Frontal cortex (tissue), 4 donors: ENCODE measurements at places on chromosomes 2 and 18.

DNA sequence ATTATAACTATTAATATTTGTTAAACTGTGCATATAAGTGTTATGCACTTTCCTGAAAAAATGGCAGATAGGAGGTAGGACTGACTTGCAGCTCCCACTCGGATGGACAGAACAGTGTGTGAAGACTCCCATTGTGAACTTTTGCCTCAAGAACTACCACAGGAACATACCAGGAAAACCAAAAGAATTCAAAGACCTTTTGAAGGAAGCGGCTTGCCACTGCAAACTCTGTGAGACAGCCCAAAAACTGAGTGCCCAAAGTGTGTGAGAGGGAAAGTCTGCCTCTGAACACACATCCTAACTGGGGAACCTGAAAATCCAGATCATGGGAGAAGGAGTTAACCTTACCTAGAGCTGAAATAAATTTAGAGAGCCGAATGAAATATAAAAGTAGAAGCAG lies 171.0 kb downstream of the ZBTB7C start:
- no peak for DNase-seq

GRCh38 chr2:139916822-139917221 lies 1136.6 kb upstream of the NXPH2 start:
- DNase-seq: no peak

GRCh38 chr2:10173258-10174005 lies 50.9 kb downstream of the RRM2 start:
- DNase-seq: no peak

- DNase-seq: no peak
These were observed 240.2 kb downstream of the FSIP2 start for GRCh38 chr2:185978634-185979407.

GRCh38 chr2:42752816-42753813 lies 10.8 kb downstream of the OXER1 start:
- DNase-seq: no peak

DNA sequence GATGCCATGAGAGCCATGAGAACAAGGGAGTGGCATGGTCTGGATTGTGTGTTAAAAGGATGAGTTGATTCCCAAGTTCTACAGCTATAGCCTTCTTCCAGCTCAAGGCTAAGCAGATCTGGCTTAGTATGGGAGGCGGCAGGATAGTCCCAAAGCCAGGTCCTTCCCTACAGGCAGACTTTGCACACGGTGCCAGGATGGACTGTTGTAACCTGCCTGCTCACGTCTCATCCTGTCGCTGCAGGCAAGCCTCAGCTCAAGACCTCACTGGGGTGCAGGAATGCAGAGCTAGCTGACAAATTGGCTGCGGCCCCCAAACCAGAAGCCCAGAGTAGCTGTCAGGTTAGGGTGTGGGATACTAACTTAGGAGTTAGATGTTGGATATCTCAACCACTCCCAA lies 28.8 kb upstream of the IGFBP5 start:
- no peak for DNase-seq

DNA sequence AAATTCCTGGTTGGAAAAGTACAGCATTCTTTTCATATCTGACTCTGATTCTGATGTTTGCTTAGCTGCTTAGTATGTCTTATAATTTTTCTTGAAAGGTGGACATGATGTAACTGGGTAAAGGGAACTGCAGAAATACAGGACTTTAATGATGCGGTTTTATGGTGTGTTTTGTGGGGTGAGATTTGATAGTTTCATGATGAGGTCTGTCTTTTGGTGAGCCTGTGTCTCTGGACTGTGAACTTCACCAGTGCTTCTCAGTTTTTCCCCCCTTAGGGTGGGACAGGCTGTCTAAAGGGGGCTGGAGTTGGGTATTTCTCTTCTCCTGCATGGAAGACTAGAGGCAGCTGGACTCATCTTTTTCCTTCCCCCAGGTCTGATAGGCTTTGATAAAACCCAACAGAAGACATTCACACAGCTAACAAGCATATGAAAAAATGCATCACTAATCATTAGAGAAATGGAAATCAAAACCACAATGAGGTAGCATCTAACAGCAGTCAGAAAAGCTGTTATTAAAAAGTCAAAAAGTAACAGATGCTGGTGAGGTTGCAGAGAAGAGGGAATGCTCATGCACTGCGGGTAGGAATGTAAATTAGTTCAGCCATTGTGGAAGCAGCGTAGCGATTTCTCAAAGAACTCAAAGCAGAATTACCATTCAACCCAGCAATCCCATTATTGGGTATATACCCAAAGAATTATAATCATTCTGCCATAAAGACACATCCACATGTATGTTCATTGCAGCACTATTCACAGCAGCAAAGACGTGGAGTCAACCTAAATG lies 77.6 kb downstream of the EPC2 start:
- no peak for DNase-seq

- DNase-seq: no peak
These were observed 33.7 kb downstream of the FASTKD2 start for GRCh38 chr2:206799083-206799482.

DNA sequence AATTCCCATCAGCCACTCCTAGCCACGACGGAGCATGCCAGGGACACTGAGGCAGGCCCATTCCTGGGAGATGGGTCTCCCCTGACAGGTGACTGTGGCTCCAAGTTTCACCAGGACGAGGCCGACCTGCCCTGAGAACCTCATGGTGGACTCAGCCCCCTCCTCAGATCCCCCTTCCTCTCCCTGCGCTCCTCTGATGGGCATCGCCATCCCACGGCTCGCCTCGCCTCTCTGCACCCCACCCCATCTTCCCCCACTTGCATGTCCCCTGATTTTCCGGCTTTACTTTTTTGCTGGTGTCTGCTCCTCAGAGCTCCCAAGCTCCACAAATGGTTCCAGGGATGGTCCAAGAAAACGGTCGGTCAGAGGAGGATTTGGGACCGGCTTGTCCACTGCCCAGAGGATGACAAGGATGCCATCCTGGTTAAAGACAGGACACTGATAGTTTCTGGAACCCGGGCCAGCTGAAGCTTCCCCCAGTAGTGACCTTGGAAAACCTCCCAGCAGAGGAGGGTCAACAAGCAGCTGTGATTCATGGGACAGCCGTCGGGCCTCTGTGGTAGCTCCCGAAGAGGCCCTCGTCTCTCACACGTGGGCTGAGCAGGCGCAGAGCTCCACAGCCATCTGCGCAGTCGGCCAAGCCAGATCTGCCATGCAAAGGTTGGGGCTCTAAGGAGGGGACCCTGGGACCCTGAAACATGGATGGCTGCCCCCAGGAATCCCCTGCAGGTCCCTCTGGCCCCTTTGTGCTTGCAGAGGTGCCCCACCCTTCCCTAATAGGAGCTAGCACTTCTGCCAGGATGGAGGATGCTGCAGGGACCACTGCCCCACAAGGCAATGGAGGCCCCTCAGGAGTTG lies 87.8 kb upstream of the SLC66A3 start:
- DNase-seq: no peak

GRCh38 chr2:158926478-158926948 lies 41.9 kb upstream of the TANC1 start:
- DNase-seq: no peak

- DNase-seq: no peak
These were observed 291.2 kb downstream of the RAD51AP2 start for GRCh38 chr2:17226941-17227490.

- no peak for DNase-seq
These were observed 18.2 kb upstream of the ARL4C start for GRCh38 chr2:234514873-234515638.

DNA sequence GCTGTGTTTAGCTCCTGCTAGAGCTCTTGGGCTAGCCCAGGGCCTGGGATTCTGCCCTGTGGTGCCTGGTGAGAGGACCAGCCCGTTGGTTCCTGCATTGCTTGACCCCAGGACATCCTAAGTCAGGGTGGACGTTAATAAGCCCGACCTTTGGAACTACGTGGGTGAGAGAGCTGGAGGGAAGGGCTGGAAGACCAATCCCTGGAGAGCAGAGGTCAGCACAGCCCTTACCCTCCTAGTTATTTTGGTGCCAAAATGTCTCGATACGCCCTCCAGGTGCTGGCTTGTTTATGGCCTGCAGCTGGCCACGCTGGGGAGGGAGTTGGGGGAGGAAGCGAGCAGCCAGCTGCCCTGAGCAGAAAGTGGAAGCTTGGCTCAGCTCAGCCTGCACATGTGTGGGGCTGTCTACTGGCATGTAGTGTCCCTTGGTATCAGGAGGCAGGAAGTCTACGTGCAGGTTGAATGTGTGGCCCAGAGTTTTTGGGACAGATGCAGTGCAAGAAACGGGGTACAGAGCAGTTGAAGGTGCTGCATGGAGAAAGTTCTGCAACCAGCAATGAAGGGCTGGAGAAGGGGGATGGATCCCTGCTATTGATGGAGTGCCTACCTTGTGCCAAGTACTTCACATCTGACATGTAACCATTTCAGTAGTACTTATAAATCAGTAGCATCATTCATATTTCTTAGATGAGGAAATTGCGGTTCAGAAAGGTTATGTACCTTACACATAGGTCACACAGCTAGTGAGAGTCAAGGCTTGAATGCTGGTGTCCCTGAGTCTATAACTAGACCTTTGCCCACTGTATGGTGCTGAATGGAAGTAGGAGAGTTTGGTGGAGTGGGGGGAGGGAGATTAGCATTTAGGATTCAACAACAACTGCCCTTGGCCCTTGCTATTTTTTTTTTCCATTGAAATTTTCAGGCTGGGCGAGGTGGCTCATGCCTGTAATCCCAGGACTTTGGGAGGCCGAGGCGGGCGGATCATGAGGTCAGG lies 5.0 kb upstream of the DGKD start:
- peak; percentile 57 for DNase-seq

GRCh38 chr2:182242609-182243008 lies 184.2 kb downstream of the PDE1A start:
- no peak for DNase-seq

- DNase-seq: no peak
These were observed 33.5 kb upstream of the CD226 start for GRCh38 chr18:69980982-69981804.

DNA sequence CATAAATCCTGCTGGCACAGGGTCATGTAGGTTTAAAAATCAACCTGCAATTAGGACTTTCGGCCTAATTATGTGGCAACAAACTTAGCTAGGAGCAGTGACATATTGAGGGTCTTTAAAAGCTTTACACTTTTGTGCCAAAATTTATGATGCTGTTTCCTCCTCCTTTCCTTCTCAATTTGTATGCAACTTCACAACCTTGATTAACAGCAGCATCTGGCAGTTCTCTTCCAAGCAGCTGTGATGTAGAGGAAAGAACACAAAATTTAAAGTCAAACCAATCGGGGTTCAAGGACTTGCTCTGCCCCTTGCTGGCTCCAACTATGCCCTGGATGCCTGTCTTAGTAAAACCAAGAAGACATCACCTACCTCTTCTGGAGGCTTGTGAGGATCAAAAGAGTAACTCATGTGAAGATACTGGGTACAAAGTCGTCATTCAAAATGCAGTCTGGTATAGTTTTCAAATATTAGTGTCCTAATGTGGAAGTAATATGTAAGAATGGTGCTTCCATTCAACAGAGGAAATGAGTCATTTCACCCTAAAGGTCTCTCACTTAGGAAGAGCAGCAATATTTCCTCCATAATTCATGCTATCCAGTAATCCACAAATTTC lies 94.7 kb downstream of the ANKRD44 start:
- DNase-seq: no peak

- no peak for DNase-seq
These were observed 191.6 kb downstream of the TCF4 start for GRCh38 chr18:55396267-55396905.

GRCh38 chr2:217520356-217521010 lies 482.3 kb downstream of the TNS1 start:
- no peak for DNase-seq

GRCh38 chr2:177516824-177517544 lies 124.4 kb downstream of the AGPS start:
- no peak for DNase-seq

GRCh38 chr2:28695245-28695647 lies 56.4 kb upstream of the PPP1CB start:
- no peak for DNase-seq

DNA sequence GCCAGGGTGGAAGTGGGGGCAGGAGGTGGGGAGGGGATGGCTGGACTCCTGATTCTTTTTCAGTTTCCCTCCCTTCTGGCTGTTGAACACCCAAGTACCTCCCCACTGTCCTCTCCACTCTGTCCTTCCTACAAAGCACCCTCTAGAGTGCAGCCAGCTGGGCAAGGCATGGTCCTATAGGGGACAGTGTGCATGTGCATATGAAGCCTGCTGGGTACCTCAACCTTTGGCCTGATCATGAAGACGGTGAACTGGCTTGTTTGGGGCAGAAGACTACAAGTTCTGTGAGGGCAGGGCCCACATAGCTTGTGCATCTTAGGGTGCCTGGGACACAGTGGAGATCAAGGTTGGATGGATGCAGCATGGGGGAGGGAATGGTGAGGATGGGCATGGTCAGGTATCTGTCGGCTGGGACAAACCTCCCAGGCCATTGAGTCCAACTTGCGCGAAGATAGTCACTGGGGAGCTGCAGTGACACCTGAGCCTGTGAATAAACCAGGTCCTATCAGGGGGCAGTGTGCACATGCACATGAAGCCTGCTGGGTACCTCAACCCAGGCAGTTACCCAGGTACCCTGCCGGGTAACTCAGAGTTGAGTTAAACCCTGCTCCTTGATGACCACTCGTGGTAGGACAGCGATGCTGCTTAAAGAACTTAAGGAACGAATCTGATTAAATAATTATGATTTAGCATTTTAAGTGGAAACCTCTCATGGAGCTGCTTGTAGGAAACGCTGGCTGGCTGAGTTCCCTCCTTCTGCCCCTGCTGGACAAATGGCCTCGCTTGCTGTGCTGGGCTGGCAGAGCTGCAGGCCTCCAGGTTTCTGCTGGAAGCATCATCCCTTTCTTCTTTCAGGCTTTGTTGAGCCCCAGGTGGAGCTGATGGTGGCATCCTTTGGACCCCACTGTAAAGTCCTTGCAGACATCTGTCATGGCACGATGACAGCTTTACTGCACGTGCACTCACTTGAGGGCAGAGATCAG lies 84.0 kb downstream of the POLR1A start:
- DNase-seq: no peak
